ENCODE measurements at places on chromosomes 13 and 19. TPM values are rescaled to one million over a fixed set of nuclear protein-coding genes. Genes with fewer than 3 reads are reported as not detected.

Gene CEACAM4
- total RNA-seq: 2.2 TPM

Gene C19orf25
- total RNA-seq: 19.8 TPM

Gene SLC10A2
- not detected for total RNA-seq

Gene FFAR1
- total RNA-seq: not detected
